Posterior cingulate gyrus (tissue), 11 donors: ENCODE measurements at places on chromosomes 16 and 17.

- no peak for DNase-seq
Observed at GRCh38 chr17:60137731-60138130, 12.0 kb upstream of the CA4 start.

DNA sequence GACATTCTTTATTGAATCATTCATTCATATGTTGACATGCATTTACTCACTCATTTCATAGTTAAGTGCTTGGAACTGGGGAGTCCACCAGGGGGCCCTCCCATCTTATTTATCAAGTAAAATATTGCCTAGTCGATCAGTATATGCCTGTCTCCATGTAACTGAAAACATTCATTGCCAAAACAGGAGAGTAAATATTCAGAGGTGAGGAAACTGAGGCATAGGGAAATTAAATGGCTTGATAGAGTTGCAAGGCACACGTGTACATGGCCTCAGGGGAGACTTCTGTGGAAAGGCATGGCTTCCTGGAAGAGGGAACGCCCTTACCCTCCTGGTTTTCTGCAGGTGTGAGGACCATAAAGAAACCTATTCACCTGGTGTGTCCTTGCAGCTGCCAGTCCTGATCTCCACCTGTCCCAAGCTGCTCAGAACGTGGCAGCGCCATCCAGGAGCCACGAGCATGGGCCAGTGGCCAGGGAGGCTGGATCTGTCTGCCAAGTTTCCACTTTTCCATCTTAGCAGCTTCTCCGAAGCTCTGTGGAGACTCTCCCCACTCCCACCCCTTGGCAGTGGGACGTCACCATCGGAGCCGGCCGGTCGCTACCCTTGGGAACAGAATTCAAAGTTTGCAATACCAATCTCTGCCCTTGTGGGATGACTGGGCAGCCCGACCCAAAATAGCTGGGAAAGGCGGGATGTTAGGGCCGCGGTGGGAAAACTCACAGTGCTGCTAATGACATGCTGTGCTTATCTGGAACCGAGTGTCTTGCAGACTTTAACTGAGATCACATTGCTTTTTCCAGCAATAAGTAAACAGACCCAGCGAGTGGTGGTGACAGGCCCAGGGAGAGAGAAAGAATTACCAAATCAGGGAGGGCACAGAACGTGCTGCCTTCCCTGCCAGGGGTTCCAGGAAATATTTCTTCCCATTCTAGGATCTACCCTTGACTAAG is 4.1 kb upstream of the C1QTNF1 start:
- DNase-seq = no peak

GRCh38 chr16:77882358-77882757 is 94.0 kb downstream of the VAT1L start:
- DNase-seq = no peak

DNA sequence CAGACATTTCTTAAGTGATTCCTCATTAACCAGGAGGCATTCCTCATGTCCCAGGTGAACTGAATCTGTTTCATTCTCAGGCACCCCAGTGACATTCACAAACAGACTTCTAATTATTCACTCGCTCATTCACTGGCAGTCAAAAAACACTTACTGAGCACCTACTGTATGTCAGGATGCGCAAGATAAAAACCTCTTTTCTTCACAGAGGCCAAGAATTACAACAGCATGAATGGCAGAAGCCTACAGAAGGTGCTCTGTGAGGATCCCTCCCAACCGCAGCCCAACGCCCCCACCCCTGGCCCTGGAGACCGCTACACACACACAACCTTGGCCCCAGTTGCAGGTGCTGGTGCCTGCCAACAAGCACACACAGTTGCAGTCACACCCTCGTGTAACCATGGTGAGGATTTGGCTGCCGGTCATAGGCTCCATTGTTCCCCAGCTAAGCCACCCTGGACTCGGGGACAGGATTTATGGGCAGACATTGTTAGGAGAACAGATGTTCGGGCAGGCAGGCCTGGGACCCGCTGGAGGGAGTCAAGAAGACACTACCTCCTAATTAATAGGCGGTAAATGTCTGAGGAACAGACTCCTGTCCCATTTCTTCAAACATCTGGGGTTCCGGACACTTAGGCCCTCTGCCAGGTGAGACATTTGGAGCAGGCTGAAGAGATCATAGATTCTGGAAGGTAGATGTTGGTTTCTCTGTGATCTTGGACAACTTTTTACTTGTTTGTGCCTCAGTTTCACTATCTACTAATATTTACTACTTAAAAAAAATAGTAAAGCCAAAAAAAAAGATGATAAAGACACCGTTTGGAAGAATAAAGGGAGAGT is 43.2 kb downstream of the CUEDC1 start:
- DNase-seq = peak; percentile 85

- no peak for DNase-seq
Observed at GRCh38 chr17:56821847-56822534, 11.7 kb downstream of the C17orf67 start.
